ENCODE measurements at places on chromosomes 2 and 18. TPM values are rescaled to one million over a fixed set of nuclear protein-coding genes. Genes with fewer than 3 reads are reported as not detected.

The GREB1 gene
- 9.6 TPM for total RNA-seq

DNA sequence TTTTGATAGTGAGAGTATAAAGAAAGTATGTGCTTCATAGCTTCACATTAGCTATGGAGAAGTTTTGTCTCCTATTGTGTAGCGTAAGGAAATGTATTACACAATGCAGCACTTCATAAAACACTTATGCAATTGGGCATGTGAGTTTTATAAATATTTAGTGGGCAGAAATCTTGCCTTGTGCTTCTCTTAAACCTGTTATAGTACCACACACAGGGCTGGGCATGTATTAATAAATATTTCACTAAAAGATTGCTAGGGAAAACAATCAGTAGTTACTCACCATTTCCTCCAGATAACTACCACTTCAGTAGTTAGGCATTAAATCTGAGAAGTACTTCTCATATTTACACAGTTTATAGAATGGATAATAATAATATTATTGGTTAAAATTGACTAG, 1080.8 kb upstream of the PIK3C3 start:
- DNase-seq: no peak

GRCh38 chr2:17095340-17095739, 422.9 kb downstream of the RAD51AP2 start:
- DNase-seq: no peak

GRCh38 chr2:233542507-233542906, 24.1 kb downstream of the USP40 start:
- peak; percentile 43 for DNase-seq

DNA sequence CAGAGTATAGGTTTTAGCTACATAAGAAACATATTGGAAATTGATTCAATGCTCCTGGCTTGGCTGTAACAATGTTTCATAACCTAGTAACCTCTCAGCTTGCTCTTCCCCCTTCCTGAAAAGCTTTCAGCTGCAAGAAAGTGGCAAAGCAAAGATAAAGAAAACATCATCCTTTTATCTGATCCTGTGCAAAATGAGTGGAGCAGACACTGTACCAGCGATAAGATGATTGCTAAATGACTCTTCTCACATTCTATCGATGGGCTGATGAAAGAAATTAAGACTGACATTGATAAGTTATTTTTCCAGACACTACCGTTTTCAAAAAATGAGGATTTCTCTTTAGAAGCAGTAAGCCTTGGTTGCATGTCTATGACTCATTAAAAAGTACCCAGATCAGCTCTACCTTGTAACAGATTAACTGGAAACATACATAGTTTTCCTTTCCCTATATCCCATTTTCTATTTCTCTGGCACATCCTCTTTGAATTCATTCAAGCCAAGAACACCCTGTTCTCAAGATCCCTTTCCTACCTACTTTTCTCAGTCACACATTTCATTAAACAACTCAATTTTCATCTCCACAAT, 87.1 kb upstream of the LYPD1 start:
- no peak for DNase-seq
